ENCODE measurements at places on chromosomes 2 and 18.

DNA sequence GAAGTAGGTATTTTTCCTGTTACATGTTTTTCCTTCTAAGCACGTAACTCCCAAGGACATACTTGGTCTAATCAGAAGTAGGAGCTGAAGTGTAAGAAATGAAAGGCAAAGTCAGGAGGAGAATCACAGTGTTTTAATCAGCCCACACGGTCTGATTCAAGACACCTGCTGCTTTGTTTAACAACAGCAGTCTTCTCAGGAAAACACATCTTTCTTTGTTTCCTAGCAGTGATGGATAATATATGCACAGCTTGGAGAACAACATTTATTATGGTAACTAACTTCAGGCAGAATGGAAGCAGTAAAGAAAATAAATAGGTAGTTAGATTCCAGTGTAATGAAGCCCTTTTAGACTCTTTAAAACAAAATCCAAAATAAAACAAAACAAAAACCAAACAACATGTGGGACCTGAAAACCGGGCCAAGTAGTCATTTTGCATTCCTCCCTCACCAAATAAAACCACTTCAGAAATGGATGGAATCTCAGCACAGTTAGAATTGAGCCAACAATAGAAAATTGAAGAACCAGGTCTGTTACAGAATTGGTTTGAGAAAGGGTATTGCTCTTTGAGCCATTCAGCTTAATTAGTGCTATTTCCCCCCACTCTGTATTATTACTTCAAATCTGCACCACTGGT lies 61.1 kb upstream of the UGP2 start:
- no peak for DNase-seq

- peak; percentile 28 for DNase-seq
Measured at GRCh38 chr2:20424300-20425290, 22.3 kb upstream of the RHOB start.

DNA sequence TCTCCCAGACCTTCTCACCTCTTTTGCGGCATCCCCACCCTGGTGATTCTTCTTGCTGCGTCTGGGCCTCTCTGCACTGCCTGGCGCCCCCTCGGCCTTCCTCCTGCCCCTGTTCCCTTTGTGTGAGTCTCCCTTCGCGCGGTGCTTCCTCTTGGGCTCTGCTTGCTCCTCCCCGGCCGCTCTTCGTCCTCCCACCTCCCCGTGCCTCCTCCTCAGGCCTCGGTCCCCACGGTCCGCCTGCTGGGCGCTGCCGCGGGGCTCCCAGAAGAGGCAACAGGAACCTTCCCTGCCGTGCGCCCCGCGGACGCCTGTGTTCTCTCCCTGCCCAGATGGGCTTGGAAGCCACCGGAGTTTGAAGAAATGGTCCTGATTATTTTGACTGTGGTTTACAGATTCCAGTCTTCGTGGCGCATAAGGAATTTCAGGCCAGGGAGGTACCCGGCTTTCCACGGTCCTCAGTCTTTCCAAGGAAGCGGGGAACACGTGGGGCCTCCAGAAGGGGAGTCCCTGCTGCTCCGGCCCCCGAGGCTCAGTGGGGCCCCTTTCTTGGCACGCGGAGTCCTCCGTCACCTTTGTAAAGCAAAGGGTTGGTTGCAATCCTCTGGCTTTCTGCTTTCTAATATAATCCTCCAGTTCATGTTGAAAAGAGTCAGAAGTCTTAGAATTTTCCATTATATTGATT lies 13.1 kb downstream of the RNU2-63P start:
- no peak for DNase-seq

GRCh38 chr2:204655101-204655500 lies 109.8 kb downstream of the PARD3B start:
- no peak for DNase-seq

DNA sequence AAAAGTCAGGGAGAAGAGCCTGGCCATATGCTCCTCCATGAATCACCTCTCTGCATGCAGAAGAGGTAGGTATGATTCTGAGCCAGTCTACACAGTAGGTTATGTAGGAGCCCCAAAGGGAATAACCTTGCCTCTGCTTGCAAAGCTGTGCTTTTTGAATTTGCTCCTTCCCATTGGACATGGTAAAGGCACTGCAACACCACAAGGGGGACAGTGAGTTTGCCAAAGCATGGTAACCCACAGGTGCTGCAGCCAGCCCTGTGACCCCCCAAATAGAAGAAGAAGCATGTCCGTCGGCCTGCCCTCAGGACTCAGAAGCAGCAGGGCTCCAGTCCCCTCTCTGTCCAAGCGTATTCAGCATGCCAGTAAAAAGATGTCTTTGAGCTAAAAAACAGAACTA lies 51.0 kb upstream of the BCL2L11 start:
- no peak for DNase-seq

GRCh38 chr2:72141881-72142451 lies 5.7 kb downstream of the CYP26B1 start:
- DNase-seq: no peak

DNA sequence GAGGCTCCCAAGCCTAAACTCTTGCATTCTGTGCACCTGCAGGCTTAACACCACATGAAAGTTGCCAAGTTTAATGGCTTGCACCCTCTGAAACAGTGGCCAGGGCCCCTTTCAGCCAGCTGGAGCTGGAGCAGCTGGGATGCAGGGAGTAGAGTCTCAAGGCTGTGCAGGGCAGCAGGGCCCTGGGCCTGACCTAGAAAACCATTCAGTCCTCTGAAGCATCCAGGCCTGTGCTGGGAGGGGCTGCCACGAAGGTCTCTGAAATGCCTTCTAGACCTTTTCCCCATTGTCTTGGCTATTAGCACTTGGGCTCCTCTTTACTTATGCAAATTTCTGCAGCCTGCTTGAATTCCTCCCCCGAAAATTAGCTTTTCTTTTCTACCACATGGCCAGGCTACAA lies 10.6 kb upstream of the SFT2D3 start:
- no peak for DNase-seq

- no peak for DNase-seq
Measured at GRCh38 chr18:56381196-56381595, 257.2 kb downstream of the TXNL1 start.

DNA sequence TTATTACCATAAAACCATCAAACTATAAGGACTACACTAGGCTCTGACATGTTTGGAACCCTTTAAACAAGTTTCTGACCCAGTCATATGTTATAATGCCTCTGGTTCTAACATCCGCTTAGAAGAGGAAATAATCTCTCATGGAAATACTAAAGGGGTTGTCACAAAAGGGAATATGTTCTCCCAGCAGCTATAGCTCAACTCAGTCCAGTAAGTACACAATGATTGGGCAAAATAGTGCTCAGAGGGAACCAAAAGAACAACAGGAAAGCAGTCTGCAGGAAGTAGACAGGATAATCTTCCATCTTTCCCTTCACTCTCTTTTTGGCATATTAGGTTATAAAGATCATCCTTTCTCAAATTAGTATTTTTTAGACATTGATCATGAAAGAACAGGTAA lies 4.3 kb downstream of the SRBD1 start:
- no peak for DNase-seq

DNA sequence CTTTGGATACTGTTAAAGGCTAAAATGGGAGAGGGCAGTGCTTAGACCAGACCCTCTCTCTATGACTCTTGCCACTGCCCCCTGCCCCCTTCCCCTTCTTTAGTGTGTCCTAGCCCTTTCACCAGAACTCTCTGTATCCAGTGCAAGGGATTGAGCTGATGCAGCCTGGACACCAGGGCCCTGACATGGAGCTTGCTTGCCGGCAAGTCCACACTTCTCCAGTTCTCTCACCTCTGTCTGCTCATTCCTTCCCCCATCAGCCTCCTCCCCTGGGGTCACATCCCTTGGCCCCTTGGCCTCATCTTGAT lies 1.5 kb upstream of the WNT6 start:
- DNase-seq: no peak

GRCh38 chr2:200615247-200615646 lies 29.4 kb downstream of the AOX1 start:
- no peak for DNase-seq

GRCh38 chr2:12457831-12458230 lies 258.9 kb upstream of the TRIB2 start:
- no peak for DNase-seq

DNA sequence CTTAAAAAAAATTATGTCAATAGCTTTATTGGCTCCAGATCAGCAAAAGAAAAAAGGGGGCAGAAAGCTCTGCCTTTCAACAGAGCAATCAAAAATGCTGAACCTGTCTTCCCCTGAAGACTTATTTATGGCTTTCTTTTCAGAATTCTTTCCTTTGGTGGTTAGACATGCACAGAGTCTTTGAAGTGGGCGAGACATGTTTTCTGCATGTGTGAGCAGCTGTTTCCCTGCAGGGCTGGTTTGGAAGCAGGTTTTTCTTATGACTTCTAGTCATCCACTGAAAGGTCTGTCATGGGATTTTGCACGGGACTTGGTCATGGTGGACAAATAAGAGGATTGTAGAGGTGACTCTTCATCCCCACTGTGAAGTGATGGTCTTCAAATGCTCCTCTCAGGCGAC lies 160.3 kb downstream of the VAPA start:
- DNase-seq: no peak

DNA sequence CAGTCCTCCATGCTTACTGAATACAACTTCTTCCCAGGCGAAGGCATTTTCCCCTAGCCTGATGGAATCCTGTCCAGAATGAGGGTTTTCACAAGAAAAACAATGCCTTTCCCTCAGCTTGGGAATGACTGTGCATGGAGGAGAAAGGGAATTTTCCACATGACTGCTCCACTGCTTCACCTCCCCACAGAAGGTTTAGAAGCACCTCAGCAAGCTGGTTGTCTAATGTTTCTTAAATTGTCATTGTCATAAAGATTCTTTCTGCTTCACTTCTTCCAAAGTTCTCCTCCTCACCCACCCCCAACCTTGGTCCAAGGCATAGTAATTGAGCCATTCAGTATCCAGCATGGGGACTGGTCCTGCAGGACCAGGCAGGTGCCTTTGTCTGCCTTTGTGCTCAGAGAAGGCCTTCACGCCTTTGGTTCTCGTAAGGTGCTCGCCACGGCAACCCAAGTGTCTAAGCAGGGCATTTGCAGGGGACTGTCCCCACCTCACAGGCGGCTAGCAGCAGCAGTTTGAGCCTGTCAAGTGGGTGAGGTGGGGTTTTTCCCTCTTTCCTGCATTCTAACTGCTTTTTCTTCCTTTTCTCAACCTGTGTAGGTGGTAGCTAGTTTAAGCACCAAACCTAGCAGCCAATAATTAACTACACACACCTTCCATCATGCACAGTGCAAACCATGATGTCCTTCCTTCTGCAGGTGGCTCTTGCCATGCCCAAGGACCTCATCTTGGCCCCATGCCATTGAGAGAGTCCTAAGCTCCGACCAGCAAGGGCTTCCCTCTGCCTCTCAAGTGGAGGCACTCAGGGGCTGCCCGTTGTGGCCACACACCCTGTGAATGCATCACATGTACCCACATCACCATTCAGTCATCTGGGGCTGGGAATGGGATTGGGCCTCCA lies 65.7 kb upstream of the BCL2L11 start:
- no peak for DNase-seq

- no peak for DNase-seq
Measured at GRCh38 chr2:78978340-78978739, 47.2 kb upstream of the REG3G start.

- no peak for DNase-seq
Measured at GRCh38 chr2:197828464-197829135, 24.2 kb downstream of the PLCL1 start.

- DNase-seq: no peak
Measured at GRCh38 chr2:41967476-41968181, 80.2 kb upstream of the PKDCC start.

- no peak for DNase-seq
Measured at GRCh38 chr2:175154661-175155082, 13.3 kb downstream of the ATF2 start.

DNA sequence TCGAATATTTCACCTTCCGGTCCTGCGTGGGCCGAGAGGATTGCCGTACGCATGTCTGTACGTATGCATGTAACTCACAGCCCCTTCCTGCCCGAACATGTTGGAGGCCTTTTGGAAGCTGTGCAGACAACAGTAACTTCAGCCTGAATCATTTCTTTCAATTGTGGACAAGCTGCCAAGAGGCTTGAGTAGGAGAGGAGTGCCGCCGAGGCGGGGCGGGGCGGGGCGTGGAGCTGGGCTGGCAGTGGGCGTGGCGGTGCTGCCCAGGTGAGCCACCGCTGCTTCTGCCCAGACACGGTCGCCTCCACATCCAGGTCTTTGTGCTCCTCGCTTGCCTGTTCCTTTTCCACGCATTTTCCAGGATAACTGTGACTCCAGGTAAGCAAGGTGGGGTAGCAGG lies at the start of gene SERPINB5:
TSS of gene SERPINB5 (plus strand) at position 291 of the 400 bp plus-strand sequence. CDS start 7,471 bp downstream, outside the sequence.
- DNase-seq: no peak

- no peak for DNase-seq
Measured at GRCh38 chr18:38750751-38751150, 1185.2 kb upstream of the CELF4 start.

DNA sequence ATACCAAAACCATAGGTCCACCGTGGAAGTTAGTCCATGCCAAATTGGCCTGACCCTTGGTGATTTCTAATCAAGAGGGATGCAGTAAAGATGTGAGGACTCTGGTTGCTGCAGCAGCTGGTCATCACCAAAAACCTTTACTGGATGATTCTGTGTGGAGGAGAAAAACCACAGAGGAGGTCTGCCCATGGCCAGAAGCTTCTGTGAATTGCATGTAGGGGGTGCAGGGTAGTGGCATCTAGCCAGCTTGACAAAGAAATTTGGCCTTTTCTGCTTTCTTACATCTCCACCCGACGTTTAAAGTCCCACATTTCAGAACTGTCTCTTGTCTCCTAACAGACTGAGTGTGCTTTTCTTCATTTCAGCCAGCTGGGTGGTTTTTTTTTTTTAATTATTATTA lies 180.0 kb downstream of the TPGS2 start:
- DNase-seq: no peak

DNA sequence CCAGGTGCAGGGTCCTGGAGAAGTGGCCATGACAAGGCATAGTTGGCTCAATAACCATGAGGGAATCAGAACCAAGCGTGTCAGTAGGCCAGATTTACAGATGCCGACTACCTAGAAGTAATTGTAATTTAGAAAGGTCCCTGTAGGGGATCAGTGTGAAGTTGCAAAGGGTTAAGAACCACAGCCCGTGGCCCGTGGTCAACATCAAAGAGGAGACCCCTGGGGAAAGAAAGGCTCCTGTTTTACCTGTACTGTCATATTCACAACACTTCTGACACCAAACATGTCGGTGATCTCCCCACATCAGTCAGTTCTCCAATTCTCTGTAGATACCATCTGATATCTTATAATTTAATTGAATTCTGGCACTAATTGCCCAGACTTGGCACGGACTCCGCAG lies 31.0 kb downstream of the SP100 start:
- no peak for DNase-seq

DNA sequence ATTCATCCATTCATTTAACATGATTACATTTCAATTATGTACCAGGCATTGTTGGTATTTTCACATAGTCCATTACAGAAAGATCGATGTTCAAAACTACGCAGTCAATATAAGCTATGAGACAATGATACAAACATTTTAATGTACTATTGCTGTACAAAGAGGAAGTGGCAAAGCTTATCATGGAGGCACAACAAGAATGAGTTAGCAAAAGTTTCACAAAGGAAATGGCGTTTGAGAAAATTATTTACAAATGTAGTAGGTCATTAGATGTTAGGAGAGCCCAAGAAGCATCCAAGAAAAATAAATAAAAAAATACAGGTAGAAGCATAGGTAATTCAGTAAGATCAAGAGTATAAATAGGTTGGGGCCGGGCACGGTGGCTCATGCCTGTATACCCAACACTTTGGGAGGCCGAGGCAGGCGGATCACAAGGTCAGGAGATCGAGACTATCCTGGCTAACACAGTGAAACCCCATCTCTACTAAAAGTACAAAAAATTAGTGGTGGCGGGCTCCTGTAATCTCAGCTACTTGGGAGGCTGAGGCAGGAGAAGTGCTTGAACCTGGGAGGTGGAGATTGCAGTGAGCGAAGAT lies 1730.8 kb upstream of the CELF4 start:
- no peak for DNase-seq
